Fibroblast of gingiva (primary cell): ENCODE measurements at places on chromosomes 4 and X.

- no peak for DNase-seq
Observed at GRCh38 chr4:122764071-122764820, 31.7 kb downstream of the BBS12 start.

DNA sequence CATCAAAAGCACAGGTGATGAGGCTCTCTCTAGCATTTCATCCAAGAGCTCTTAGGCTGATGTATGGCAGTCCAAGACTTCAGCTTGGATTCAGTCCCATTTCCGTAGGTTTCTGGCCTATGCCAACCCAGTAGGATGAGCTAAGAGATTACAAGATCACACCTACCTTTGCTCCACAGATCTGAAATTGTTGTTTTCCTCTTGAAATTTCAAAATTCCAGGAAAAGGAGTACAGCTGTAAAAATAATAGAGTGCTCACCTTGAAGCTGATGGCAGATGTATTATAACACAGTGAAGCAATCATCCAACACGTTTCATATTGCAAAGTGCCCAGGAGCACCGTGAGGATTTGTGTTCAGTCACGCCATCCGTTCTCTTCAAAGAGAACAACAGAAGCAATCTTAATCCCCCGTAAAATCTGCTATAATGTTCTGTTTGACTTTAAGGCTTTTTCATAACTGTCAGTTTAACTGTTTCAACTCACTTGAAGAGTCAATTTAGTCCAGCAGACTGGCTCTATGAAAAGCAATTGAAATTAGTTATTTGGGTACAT, 137.5 kb downstream of the CPE start:
- no peak for DNase-seq

GRCh38 chr4:71257761-71258160, 81.1 kb upstream of the SLC4A4 start:
- no peak for DNase-seq

- DNase-seq = no peak
Observed at GRCh38 chr4:165635381-165635780, 237.7 kb upstream of the TLL1 start.

DNA sequence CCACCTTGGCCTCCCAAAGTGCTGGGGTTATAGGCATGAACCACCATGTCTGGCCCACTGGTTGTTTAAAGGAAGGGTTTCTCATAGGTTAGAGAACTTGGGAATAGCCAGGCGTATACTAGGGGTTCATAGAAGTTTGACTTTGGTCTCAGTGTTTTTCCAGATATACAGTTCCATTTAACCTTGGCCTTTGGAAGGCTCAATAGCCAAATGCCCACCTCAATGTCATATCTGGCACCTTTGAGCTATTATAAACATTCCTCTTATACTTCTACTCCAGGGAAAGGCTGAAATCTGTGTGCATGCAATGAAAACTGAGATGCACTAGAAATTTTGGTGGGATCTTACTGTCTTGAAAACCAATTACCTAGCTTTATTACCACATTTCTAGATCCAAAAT, 47.5 kb upstream of the PROM1 start:
- DNase-seq = no peak

DNA sequence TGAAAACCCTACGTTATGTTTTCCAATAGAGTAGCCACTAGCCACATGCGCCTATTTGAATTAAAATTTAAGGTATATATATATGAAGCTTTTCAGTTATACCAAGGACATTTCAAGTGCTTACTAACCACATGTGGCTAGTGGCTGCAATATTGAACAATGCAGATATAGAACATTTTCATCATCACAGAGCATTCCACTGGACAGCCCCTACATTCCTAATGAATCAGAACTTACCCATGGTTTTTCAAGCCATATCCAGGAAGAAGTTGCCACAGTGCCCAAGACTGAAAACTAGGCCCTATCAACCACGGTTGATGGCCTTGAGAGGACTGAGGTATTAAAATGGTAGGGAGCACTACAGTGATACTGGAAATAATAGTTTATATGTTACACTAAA, 29.7 kb downstream of the NEK1 start:
- peak; percentile 47 for DNase-seq

- no peak for DNase-seq
Observed at GRCh38 chrX:47723689-47724088, 64.7 kb upstream of the UXT start.

DNA sequence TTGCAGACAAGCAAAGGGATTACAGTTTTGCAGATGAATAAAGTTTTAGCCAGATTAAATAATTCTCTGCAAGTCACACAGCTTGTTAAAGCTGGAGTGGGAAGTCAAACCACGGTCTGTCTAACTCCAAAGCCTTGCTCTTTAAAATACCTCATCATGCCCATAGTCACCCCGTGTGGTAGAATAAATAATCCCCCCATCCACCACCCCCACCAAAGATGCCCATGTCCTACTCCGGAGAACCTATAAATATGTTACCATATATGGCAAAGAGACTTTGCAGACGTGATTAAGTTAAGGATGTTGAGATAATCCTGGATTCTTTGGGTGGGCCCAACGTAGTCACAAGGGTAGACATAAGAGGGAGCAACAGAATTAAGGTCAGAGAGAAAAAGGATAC, 118.7 kb downstream of the BEND2 start:
- no peak for DNase-seq

GRCh38 chrX:25084446-25084845, 68.7 kb upstream of the ARX start:
- no peak for DNase-seq

- DNase-seq = peak; percentile 89
Observed at GRCh38 chr4:99436976-99437722, 2.0 kb upstream of the ADH7 start.

DNA sequence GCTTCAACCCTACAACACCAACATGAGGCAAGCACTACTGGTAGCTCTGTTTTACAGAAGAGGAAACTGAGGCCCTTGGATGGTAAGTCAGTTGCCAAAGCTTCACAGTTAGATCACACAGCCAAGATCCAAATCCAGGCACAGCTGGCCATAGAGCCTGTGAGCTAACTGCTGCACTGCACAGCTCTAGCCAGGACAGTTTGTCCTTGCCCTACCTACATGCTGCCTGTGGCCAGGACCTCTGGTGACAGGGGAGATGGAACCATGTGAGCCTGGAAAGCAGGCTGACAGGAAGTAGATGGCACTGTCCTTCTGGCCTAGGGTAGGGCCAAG, 257.8 kb downstream of the FBXW7 start:
- DNase-seq = no peak

GRCh38 chrX:63475200-63475599, 124.1 kb upstream of the SPIN4 start:
- DNase-seq = no peak

- DNase-seq = no peak
Observed at GRCh38 chr4:77248805-77249204, 91.8 kb downstream of the CCNG2 start.
